Islet precursor cell (in vitro differentiated cells): ENCODE measurements at places on chromosomes 2 and 18.

GRCh38 chr2:55147041-55147440, 85.1 kb downstream of the CLHC1 start:
- DNase-seq, result no peak

- DNase-seq, result no peak
Measured at GRCh38 chr2:144198116-144198515, 321.8 kb downstream of the ZEB2 start.

- DNase-seq, result no peak
Measured at GRCh38 chr2:119359774-119360173, 6.9 kb downstream of the C2orf76 start.

DNA sequence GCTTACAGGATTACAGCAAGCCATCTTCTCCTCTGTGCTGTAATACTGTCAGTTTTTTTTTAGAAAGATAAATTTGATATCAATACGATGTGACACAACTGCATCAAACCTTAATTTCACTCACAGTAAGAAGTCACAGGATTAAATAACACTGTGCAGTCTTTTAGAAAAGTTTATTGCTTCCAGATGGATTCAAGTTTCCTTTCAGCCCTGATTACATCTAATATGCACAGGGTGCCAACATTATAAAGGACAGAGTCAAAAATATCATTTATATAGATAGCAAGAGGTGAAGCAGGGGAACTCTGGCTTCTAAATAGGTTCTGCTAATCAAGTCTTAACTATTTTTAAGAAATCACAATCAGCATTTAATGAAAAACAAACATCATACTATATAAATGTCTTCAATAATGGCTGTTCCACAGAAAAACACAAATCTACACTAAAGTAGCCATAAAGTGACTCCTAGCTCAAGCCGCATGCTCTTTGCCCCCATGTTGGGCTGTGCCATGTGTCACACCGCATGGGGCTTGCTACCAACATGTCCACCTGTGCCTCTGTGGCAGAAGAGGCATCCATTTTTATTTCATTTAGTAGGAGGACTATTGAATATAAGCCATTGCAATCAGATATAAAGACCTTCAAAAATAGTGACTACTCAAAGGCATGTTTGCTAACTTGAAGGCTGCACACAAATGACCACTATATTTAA, 35.0 kb downstream of the CERKL start:
- no peak for DNase-seq

- DNase-seq, result peak; percentile 47
Measured at GRCh38 chr18:23967321-23968089, 47.0 kb upstream of the TTC39C start.

DNA sequence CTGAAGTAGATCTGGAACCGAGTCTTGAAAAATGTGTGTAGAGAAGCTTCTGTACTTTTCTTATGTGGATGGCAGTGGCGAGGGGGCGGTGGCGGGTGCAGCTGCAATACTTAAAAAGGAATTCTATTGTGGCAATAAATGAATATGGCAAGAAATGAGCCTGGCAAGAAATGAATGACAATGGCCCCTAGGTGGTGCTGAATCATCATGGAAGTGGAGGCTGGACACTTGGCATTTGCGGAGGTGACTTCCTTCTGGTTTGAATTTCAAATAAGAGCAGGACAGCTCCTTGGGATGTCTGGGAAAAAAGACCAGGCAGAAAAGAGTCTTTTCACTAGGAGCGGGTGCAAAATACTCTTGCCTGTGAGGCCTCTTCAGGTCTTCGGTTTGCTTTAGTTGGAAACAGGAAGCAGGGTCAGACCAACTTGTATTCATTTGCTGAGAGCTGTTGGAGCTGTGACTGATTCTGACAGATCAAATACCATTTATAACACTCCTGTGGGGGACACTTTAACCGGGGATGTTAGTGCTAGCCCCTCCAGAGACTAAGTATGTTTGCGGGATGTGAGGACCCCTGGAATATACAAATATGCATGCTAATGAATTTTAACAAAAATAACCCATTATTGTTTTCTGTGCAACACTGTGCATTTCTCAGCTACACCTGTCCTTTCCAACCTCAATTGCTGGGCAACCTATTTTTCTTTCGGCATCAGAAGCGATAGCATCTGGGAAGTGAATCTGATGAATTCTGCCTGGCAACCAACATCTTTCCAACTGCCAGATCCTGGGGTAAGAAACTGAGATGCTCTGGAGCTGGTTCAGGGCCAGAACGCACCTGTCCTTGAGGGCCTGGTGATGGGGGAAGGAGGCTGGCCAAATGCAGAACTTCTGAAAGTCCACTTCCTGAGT, 35.4 kb downstream of the FASTKD2 start:
- peak; percentile 86 for DNase-seq

- DNase-seq, result peak; percentile 76
Measured at GRCh38 chr2:47072018-47072691, 83.0 kb downstream of the STPG4 start.

DNA sequence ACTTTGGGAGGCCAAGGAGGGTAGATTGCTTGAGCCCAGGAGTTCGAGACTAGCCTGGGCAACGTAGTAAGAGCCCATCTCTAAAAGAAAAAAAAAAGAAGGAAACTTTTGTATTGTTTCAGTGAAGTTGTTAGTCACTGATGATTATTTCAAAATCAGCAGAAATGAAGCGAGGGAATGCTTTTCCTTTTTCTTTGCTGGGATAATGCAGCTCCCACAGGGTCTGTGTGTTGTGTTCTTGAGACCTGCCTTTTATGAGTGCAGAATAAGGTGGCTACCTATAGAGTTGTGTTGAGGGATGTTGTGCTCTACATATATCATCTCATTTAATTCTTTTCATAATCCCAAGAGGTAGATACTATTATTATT, 11.7 kb downstream of the TM4SF20 start:
- DNase-seq, result no peak

DNA sequence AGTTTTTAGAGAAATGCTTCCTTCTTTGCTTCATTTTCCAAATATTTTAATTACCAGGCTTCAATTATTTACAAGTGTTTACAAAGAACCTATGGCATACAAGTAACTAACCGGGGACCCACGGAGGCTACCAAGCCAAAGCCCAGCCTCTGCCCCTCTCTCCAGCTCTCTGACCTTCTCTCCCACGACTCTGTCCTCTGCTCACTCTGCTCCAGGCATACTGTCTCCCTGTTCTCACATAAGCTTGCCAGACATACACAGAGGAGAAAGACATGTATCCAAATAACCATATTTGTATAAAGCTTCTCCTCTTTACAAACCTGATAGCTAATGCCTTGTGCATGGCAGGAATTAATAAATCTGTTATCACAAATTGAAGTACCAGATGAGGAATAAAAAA, 141.3 kb downstream of the ZNF521 start:
- DNase-seq, result no peak

GRCh38 chr2:197946562-197946961, 142.2 kb downstream of the PLCL1 start:
- peak; percentile 74 for DNase-seq

- no peak for DNase-seq
Measured at GRCh38 chr2:25586726-25587144, 86.6 kb downstream of the DTNB start.

GRCh38 chr2:203432811-203433210, 102.3 kb downstream of the RAPH1 start:
- DNase-seq, result no peak

DNA sequence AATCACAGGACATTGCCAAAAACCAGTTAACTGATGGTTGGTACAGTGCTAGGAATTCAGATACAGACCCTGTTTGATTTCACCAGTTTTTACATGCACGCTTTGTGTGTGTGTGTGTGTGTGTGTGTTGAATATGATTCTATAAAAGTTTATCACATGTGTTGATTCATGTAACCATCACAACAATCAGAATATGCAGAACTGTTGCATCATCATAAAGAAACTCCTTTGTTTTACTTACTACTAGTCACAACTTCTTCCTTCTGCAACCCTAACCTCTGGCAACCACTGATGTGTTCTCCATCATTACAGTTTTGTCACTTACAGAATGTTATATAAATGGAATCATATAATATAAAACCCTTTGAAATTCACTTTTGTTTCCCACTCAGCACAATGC, 144.8 kb upstream of the CYP26B1 start:
- no peak for DNase-seq

DNA sequence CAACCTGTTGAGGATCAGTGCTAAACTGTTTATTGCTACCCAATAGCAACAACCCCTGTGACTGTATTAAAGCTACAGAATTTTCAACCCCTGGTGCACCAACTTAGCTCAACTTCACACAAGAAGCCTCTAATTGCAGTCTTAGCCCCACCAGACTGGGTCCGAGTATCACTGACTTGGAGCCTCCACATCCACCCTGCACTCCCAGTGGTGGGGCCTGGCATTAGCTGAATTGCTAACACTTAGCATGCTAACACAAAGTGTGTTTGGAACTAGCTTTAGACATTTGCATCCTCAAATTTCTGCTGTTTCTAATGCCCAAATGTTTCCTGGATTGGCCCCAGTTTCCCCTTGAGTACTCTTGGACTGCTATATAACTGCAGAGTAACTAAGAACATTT, 298.6 kb downstream of the AGPS start:
- no peak for DNase-seq

GRCh38 chr2:9885036-9885684, 41.9 kb downstream of the TAF1B start:
- DNase-seq, result no peak

- DNase-seq, result no peak
Measured at GRCh38 chr2:222613715-222614331, 42.1 kb downstream of the FARSB start.

DNA sequence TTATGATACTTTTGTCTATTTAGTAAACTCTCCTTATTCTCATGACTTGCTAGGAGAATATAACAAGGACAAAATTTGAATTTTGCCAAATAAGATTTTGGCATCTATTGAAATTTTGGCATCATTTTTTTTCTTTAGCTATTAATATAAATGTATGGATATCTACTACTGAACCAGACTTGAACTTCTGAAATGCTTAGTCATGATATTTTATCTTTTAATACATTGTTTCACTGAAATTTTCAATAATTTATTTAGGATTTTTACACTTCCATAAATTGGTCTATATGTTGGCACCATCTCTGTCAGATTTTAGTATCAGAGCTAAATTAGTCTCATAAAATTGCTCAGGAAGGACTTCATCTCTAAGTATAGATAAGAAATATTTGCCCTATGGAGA, 149.8 kb downstream of the CYP26B1 start:
- DNase-seq, result no peak

DNA sequence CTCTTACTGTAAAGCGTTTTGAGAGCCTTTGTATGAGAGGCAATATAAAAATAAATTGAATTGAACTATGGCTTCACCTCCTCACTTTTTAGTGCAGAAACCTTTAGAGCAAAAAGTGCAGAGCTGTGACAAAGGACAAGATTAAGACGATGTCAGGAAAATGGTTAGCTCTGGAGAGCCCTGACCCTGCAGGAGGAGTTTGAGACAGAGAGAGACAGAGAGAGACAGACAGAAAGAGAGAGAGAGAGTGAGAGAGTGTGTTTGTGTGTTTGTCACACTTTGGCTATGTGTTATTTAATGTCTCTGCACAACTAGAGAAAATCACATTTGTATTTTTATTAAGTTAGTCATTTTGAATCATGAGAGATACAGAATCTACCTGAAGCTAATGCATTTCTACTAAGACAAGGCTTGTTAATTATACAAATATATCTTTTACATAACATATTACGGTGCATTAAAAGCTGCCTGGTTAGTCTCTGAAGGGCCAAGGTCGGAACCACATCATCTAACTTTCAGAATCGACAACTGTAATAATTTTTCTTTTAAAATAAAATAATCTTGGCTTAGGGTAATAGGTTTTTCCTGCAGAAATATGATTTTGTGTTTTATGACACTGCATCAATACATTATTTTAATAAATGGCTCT, 423.5 kb upstream of the ZEB2 start:
- no peak for DNase-seq

GRCh38 chr2:170523506-170523905, 191.6 kb upstream of the SP5 start:
- DNase-seq, result peak; percentile 68

- no peak for DNase-seq
Measured at GRCh38 chr2:219998714-219999227, 371.3 kb downstream of the SLC4A3 start.

DNA sequence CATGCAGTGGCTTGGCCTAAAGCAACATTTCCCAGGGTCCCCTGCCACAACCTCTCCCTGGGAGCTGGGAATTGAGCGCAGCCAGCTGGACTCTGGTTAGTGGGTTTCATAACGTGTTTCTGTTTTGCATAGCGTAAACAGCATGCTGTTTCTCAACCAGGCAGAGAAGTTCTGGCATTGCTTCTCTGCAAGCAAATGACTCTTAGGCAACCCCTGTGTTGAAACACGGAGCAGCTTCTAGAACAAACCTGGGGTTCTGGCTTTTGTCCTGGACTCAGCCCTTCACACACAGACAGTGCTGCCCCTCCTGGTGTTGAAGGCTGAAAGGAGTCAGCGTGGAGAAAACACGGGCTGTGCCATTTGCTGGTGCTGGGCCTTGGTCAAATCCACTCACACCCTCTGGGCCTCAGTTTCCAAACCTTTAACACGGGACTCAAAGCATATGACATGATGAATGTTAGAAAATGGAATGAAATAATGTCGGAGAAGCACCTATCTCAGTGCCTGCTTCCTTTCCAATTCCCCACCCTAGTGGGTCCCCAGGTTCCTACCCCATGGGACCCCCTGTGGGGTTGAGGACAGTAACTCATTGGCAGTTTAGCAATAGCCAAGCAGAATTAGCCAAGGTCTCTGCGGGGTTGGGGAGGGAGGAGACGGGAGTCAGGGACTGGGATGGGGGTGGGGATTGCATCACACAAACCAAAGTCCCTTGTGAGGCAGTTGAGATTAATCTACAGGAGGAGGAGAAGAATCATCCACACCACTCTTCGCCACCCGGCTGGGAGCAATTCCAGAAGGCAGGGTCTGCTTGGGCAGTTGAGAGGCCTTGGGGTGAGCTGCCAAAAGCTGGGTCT, 30.2 kb upstream of the IL1R2 start:
- DNase-seq, result peak; percentile 56

DNA sequence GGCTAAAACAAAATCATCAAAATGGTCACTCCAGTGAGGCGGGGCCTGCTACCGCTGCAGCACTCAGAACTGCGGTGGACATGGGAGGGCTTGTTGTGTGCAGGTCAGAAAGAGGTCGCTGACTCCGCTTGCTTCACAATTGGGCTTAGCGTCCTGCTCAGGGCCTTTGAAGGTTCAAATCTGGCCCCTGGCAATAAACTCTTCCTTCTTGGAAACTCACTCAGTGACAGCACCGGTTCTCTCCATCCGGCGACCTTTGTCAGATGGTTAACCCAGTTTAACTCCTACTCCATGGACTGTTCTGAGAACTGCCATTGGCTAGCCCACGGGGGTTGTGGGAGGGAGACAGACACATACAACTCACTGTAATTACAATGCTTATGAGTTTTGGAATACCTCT, 29.0 kb upstream of the LAPTM4A start:
- DNase-seq, result peak; percentile 63

DNA sequence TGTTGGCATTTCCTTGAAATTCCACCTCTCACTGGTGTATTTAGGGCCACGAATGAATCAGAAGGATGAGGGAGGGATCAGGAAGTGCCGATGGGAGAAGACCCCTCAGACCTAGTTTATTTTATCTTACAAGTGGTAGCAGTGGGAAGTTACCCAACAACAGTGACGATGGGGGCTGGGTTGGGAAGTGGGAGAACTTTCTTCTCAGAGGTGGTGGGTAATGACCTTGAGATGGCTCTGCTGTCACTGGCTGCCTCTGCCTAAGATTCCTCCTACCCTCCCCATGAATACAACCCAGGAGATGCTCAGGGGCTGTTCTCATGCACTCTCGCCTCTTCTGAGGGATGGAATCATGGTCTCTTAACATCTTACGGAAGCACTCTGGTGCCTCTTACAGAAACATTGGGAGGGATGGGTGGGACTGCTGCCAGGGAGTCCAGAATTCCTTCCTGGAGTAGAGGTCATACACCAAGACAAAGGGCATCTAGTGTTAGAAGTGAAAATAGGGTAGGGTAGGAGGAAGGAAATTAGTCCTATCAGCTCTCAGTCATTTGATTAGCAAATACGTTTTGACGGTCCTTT, 58.5 kb upstream of the TXNDC2 start:
- DNase-seq, result no peak
